HFFc6 (cell line): ENCODE measurements at places on chromosomes 12 and 14. TPM values are rescaled to one million over a fixed set of nuclear protein-coding genes. Genes with fewer than 3 reads are reported as not detected.

The CNTN1 gene
- total RNA-seq: not detected in 2 replicates

The CS gene
- 188 and 234 TPM in 2 replicates for total RNA-seq

The ERBB3 gene
- 1.0 and 2.5 TPM in 2 replicates for total RNA-seq

The PNP gene
- 20.7 to 40.9 TPM (median 28.9 TPM) in 3 replicates for total RNA-seq

The REP15 gene
- 2.4 to 2.9 TPM (median 2.8 TPM) in 3 replicates for total RNA-seq

The ACVRL1 gene
- 6.5 to 11.4 TPM (median 6.6 TPM) in 3 replicates for total RNA-seq

The RPL6 gene
- 1,322 and 1,481 TPM in 2 replicates for total RNA-seq

The TWF1 gene
- 139 to 155 TPM (median 146 TPM) in 3 replicates for total RNA-seq

The GALNT6 gene
- 68.2 to 91.1 TPM (median 82.9 TPM) in 3 replicates for total RNA-seq

The PPP2R3C gene
- total RNA-seq: 19.2 to 26.0 TPM (median 24.5 TPM) in 3 replicates

The BHLHE41 gene
- total RNA-seq: 8.0 to 17.9 TPM (median 13.0 TPM) in 3 replicates

The KRT81 gene
- total RNA-seq: 0.43 to 0.88 TPM (median 0.77 TPM) in 3 replicates

The ENDOU gene
- total RNA-seq: 0.27 TPM in 1 of 3 replicates, not detected in the others

The XPOT gene
- total RNA-seq: 75.9 to 87.2 TPM (median 81.4 TPM) in 3 replicates

The PNMA1 gene
- total RNA-seq: 51.1 to 63.5 TPM (median 56.3 TPM) in 3 replicates

The C12orf76 gene
- total RNA-seq: 4.6 and 6.7 TPM in 2 replicates

The NGB gene
- total RNA-seq: not detected in 3 replicates

- H3K4me1 ChIP-seq: peaks cover 11% of the 10 kb centered on the region
- H3K36me3 ChIP-seq: no peaks in the 10 kb centered on the region
- H3K27me3 ChIP-seq: peaks cover 1% of the 10 kb centered on the region; the same call in 1 of the 2 replicates
- H3K4me3 ChIP-seq: no peak overlapping the region
Measured at GRCh38 chr12:110254971-110255540, 26.0 kb upstream of the ATP2A2 start.

- H3K4me1 ChIP-seq: no peaks in the 10 kb centered on the region
- H3K36me3 ChIP-seq: peaks cover 4% of the 10 kb centered on the region; the same call in 1 of the 2 replicates
- no peak overlapping the region for H3K4me3 ChIP-seq
- DNase-seq: no peak
- no peak overlapping the region for H3K27ac ChIP-seq
Measured at GRCh38 chr12:109203480-109203879, 87.1 kb downstream of the ACACB start.

DNA sequence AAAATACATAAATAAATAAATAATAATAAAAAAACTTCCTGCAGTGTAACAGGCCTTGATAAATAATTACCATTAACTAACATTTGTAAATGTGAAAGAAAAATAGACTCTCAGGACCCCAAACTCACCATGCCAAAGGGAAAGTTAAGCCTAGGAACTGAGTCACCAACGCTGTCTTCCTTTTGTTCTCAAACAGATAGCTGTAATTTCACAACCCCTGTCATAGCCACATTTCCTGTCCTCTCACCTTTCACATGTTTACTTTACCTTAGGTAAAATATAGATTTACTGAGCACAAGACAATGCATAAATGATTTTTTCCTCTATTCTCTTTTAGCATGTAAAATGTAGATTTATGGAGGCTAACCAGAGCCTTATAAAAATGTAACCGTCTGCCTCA, 35.9 kb upstream of the CHST11 start:
- DNase-seq: no peak
- H3K36me3 ChIP-seq: no peaks in the 10 kb centered on the region
- peaks cover 36% of the 10 kb centered on the region for H3K27me3 ChIP-seq

GRCh38 chr12:42695490-42695995, 106.0 kb upstream of the PRICKLE1 start:
- H3K4me1 ChIP-seq: no peaks in the 10 kb centered on the region
- H3K27ac ChIP-seq: no peak overlapping the region
- H3K27me3 ChIP-seq: no peaks in the 10 kb centered on the region; the same call in 1 of the 2 replicates
- no peak overlapping the region; the same call in 1 of the 2 replicates for H3K4me3 ChIP-seq
- no peak for DNase-seq
- H3K36me3 ChIP-seq: no peaks in the 10 kb centered on the region

- no peak overlapping the region for H3K4me3 ChIP-seq
- DNase-seq: no peak
- H3K27ac ChIP-seq: no peak overlapping the region
Measured at GRCh38 chr12:5505116-5505515, 73.2 kb downstream of the NTF3 start.

DNA sequence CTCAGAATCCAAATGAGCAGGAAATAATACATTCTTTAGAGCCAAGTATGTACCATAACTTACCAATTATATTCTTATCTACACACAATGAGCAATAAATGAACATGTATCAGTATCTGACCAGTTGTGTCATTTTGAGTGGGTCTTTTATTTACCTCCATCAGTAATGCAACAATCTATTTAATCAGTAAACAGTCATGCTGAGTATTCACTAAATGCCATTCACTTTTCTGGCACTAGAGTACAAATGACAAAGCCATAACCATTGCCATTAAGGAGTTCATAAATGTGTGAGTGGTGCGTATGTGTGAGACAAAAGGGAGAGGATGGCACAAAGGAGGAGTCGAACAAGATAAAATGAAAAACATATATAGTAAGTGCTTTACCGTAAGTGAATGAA, 1.5 kb upstream of the STRAP start:
- no peak overlapping the region; the same call in 1 of the 2 replicates for H3K27ac ChIP-seq
- H3K27me3 ChIP-seq: peaks cover 2% of the 10 kb centered on the region; the same call in 1 of the 2 replicates
- peaks cover 33% of the 10 kb centered on the region for H3K36me3 ChIP-seq
- no peak for DNase-seq
- peaks cover 37% of the 10 kb centered on the region for H3K4me1 ChIP-seq

GRCh38 chr12:28611449-28611848, 421.2 kb downstream of the CCDC91 start:
- no peak overlapping the region for H3K27ac ChIP-seq
- H3K36me3 ChIP-seq: peaks cover 10% of the 10 kb centered on the region
- H3K4me1 ChIP-seq: peaks cover 6% of the 10 kb centered on the region
- H3K27me3 ChIP-seq: peaks cover 7% of the 10 kb centered on the region
- no peak for DNase-seq

- H3K4me3 ChIP-seq: no peak overlapping the region
- peaks cover 10% of the 10 kb centered on the region for H3K4me1 ChIP-seq
- no peak overlapping the region for H3K27ac ChIP-seq
Measured at GRCh38 chr12:80320121-80320678, 123.8 kb upstream of the PTPRQ start.

GRCh38 chr12:49930515-49931288, 19.8 kb upstream of the AQP2 start:
- H3K27ac ChIP-seq: no peak overlapping the region
- no peaks in the 10 kb centered on the region for H3K36me3 ChIP-seq
- H3K27me3 ChIP-seq: peaks cover 4% of the 10 kb centered on the region; the same call in 1 of the 2 replicates
- peaks cover 26% of the 10 kb centered on the region for H3K4me1 ChIP-seq
- peak; percentile 54 for DNase-seq

DNA sequence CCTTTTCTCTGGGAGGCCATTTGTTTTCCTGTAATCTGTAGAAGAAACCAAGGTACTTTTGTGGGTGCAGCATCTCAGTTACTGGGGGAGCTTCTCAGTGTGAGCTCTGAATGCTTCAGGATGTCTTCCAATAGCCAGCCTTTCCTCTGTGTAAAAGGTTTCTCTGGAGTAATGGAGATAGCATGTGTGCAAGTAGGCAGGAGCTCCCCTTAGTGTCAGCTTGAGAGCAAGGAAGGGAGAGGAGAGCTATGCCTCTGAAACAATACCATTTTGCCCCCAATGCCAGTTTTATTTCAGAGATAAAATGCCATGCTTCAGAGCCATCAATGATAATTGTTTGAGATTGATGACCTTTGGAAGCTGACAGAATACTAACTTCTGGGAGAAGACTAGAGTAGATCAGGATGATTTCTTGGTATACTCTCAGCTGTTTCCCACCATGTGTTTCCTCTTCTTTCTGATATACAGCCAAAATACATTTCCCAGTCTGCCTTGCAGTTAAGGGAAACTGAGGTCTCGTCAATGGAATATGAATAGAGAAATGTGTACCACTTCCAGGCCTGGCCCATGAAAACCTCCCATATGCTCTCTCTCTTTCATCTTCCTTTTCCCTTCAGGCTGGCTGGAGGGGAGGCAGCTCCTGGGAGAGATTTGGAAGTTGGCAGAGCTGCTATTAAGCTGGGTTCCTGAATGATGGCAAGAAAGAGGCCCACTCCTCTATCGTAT, 125.7 kb downstream of the CRADD start:
- peak; percentile 56 for DNase-seq
- peaks cover 6% of the 10 kb centered on the region for H3K36me3 ChIP-seq
- H3K4me3 ChIP-seq: peak overlapping the region; percentile 49
- H3K27me3 ChIP-seq: no peaks in the 10 kb centered on the region; the same call in 1 of the 2 replicates

DNA sequence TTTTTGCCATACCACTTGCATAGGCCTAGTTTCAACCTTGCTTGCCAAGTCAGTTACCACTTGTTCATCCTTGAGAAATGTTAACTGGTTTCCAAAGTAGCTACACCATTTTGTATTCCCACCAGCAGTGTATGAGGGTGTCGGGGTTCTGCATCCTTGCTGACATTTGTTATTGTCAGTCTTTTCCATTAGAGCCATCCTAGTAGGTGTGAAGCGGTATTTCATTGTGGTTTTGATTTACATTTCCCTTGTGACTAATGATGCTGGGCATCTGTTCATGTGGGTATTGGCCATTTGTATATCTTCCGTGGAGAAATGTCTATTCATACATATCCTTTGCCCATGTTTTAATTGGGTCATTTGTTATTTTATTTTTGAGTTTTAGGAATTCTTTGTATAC, 27.6 kb upstream of the GALNT16 start:
- peaks cover 3% of the 10 kb centered on the region; the same call in 1 of the 2 replicates for H3K27me3 ChIP-seq
- no peak overlapping the region for H3K27ac ChIP-seq
- H3K36me3 ChIP-seq: no peaks in the 10 kb centered on the region; the same call in 1 of the 2 replicates
- H3K4me1 ChIP-seq: peaks cover 14% of the 10 kb centered on the region; the same call in 1 of the 2 replicates
- no peak overlapping the region for H3K4me3 ChIP-seq
- DNase-seq: no peak

DNA sequence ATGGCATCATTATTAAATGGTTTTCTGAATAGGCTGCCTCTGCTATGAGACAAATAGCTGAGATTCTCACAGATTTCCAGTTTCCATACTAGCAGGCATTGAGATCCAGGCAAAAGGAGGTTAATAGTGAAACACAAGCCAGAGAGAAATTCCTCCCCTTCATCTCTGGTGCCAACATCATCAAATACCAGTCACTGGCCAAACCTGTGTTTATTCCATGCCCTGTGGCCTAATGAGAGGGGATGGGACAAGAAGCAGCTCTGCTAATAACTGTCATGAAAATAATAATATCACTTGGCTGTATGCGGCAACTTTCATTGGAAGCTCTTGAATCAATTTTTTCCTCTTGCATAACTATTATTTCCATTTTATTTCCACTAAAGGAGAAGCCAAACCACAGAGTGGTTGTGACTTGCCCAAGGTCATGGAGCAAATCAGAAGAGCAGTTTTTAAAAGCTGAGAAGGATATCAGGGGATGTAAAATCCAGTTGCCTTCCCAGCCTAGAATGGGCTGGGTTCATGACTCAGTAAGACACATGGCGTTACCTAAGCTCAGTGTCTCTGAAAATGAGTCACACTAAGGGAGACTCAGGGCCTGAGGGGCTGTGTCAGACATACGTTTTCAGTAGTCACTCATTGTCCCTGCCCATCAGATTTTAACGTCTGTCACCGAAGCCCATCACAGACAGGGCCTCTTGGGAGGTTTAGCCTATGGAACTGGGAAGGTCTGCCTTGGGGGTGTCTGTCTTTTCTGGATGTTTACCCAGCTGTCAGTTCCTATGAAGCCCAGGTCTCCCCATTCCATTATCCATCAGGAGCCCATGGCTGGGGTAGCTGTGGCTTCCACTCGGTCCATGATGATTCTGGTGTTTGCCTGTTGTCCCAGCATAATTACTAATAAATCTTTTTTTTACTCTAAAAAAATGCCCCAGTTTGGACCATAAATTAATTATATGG, 208.8 kb upstream of the EEA1 start:
- H3K4me1 ChIP-seq: peaks cover 55% of the 10 kb centered on the region
- H3K36me3 ChIP-seq: peaks cover 5% of the 10 kb centered on the region
- H3K27me3 ChIP-seq: no peaks in the 10 kb centered on the region; the same call in 1 of the 2 replicates
- peak; percentile 88 for DNase-seq
- H3K27ac ChIP-seq: peak overlapping the region; percentile 74

DNA sequence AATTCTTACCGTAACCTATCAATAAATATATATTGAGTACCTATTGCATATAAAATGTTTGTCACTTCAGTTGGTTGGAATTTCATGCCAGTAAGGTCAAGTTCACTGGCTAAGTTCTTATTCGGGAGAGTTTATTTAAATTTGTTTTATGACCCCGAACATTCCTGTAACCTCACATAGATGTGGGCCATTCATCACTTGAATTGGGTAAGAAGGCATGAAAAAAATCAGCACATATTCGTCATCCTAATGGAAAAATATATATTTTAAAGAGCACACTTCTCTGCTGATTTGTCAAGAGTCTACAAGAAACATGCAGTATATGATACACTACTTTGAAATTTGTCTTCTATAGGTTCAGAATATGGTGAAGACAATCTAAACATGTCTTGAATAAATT, 263.4 kb downstream of the CCDC91 start:
- H3K4me3 ChIP-seq: no peak overlapping the region
- no peaks in the 10 kb centered on the region for H3K36me3 ChIP-seq
- H3K27me3 ChIP-seq: no peaks in the 10 kb centered on the region
- no peak overlapping the region for H3K27ac ChIP-seq
- DNase-seq: no peak

DNA sequence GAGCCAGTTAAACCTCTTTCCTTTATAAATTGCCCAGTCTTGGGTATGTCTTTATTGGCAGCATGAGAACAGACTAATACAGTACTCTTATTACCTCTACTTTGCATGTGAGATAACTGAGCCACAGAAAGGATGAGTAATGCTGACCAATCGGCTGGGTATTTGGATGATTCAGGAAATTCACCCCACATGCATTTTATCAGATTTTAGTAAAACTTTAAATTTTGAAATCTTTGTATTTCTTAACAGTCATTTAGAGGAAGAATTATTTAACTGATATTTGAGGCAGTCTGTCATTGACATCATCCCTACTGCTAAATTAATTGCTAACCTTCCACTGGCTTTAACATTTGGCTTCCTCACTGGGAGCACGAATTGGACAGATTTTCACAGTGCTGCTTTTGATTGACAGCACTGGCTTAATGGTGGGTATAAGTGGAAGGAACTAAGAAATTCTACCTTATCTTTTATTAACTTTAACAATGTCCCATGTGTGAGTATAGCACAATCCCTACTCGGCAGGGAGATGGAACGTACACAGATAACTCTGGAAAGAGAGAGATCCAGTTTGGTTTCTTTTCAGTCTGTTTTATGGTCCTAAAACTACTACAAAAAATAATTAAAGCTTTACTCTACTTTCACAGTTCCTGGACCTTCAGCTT, 261.0 kb downstream of the DACT1 start:
- peaks cover 40% of the 10 kb centered on the region for H3K36me3 ChIP-seq
- peak; percentile 92 for DNase-seq
- H3K4me3 ChIP-seq: no peak overlapping the region
- H3K27ac ChIP-seq: no peak overlapping the region
- no peaks in the 10 kb centered on the region for H3K4me1 ChIP-seq

- H3K27ac ChIP-seq: no peak overlapping the region
- peak; percentile 13 for DNase-seq
- H3K36me3 ChIP-seq: no peaks in the 10 kb centered on the region
- no peak overlapping the region for H3K4me3 ChIP-seq
Measured at GRCh38 chr12:74412606-74413230, 124.9 kb upstream of the ATXN7L3B start.
